ENCODE measurements at places on chromosomes 6 and 20.

DNA sequence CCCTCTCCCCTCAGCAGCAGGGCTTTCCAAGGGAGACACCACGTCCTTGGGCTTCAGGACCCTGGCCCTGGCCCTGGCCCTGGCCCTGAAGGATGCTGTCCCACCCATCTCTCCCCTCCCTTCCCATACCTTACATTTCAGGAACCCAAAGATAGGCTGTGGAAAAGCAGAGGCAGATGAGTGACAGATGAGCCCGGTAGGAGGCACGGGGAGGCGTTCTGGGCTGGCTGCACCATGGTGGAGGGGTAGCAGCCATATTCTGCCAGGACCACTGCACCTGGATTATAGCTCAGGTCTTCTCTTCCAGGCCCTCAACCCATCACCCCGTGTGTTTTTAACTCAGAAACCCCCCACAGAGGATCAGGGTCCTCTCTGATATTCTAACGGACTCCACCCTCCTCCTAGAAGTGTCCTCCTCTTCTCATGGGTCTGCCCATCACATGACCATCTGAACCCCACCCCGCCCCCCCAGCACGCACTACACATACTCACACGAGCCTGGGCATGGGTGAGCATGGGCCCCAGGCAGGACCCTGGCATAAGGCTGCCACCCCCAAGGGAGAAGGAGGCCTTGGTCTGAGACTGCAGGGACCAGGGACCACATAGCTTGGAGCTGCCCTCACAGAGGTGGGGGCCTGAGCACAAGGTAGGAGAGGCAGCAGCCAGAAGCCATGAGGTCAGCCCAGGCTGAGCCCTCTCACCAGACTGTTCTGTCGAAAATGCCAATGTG lies 220.8 kb upstream of the CDH4 start:
- DNase-seq: no peak

DNA sequence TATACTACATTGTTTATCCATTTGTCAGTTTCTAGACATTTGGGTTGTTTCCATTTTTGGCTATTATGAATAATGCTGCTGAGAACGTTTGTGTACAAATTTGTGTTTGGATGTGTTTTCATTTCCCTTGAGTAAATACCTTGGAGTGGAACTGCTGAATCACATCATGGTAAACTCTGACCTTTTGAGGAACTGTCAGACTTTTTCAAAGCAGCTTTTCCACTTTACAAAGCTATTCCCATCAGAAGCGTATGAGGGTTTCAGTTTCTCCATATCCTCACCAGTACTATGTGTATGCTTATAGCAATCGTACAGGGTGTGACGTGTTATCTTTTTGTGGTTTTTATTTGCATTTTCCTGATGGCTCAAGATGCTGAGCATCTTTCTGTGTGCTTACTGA lies 103.7 kb downstream of the MYO6 start:
- DNase-seq: peak; percentile 10

DNA sequence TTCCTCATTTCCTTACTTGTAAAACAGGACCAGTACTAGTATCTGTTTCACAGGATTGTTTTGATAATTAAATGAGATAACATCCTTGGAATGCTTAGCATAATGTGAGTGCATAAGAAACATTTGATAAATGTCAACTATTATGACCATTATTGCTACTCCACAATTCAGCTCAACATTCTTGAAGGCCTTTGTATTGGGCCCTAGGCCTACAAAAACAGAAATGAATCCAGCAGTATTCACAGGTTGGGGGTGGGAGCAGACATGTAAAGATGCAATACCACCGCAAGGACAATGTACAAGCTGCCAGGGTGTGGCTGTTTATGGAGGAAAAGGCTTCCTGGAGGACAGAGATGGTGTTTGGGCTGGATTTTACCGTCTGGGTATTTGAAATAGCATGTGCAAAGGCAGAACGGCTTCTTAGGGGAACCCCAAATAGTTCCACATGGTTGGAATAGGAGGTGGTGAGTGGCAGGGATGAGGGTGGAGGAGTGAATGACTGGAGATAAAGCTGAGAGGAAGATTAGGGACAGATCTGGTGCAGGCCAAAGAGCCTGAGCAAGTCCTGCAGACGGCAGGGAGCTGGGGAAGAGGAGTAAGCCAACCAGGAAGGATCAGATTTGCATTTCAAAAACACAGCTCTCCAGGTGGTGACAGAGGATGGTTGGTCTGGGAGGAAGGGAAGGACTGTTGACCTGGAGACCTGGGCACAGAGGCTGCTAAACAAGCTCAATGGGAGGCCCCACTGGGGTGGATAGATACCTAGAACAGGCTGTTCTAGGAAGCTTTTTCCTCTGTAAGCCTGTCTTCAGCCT lies 57.0 kb upstream of the EPB41L1 start:
- DNase-seq: peak; percentile 65

DNA sequence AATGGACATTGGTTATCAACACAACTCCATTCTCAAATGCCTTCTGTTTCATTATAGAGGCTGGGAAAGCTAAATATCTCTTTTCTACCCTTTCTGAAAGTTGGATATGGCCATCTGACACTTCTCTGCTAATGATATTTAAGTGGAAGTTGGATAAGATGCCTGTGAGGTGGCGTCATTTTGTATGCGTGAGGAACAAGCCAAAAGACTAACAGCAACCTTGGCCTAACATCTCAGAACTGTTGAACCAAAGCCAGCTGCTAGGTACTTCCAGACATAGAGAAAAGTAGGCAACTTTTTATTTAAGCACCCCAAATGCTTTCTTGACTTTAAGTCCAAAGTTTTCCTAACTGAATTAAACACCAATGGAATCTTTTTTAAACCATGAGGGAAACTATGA lies 708.4 kb downstream of the CD109 start:
- DNase-seq: no peak

DNA sequence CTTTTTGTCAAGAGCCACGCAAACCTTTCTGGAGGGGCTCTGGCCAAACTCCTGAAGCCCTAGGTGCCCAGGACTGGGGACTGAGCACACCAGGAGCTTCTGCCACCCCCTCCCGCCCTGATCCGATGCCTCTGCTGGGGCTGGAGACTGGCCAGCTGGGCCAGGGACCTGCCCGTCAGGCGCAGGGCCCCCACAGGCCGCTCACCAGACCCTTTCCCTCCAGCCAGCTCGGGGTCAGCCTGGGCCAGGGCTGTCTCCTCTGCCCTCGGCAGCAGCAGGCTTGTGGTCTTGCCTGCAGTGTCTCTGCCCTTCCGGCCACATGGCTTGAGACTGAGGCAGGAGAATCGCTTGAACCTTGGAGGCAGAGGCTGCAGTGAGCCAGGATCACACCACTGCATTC lies 14.6 kb downstream of the RTEL1 start:
- no peak for DNase-seq

- DNase-seq: no peak
Measured at GRCh38 chr6:77543601-77544000, 80.3 kb upstream of the HTR1B start.

GRCh38 chr6:155301867-155302266 lies 12.4 kb downstream of the TFB1M start:
- peak; percentile 64 for DNase-seq

GRCh38 chr6:74834967-74835366 lies 370.9 kb downstream of the COL12A1 start:
- peak; percentile 74 for DNase-seq

GRCh38 chr6:133501675-133502270 lies 260.6 kb downstream of the EYA4 start:
- DNase-seq: peak; percentile 36

- DNase-seq: no peak
Measured at GRCh38 chr6:160106701-160107100, 14.9 kb upstream of the SLC22A1 start.

GRCh38 chr6:11975353-11975977 lies 36.6 kb upstream of the HIVEP1 start:
- DNase-seq: no peak

DNA sequence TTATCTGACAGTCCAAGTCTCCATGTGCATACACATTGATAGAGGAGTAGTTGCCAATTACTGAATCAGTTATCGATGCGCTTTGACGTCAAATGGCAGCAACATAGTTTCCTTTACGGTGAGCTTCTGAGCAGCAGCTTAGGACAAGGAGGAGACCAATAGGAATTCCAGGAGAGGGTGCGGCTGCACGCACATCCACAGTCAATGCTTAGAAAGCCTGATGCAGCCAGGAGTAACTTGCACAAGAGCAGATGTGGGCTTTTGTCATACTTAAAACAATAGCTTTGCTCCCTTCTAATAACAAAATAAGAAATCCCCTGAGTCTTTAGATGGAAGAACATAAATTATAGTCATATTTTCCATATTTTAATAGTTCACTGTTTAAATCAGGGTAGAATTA lies 442.1 kb downstream of the BCKDHB start:
- peak; percentile 96 for DNase-seq

- DNase-seq: no peak
Measured at GRCh38 chr6:69232496-69232895, 564.3 kb downstream of the LMBRD1 start.

DNA sequence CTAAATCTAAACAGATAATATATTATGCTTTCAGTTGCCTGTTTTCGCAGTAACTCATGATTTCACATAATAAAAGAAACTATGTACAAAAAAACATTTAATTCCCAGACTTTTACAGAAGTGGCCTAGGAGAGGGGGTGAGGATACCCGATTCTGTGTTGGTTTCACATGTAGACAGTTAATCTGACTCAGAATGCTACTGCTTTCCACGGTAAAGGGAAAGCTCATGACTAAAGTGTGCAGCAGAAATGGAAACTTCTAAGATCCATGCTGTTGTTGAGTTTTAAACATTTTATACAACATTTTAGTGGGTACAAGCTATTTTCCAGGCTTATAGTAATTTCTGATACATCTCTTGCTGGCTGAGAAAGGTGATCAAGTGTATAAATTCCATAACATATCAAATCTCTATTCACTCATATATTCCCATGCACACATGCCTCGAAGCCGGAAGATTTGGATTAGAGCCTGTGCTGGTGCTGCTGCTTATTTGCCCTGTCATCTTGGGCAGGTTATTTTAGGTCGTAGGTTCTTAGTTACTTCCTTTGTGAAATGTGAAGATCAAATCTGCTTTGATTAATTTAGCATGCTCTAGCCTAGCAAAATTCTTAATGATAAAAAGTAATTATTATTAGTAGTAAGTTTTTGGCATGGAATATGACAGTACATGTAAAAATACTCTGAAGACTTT lies 896.7 kb upstream of the MAP3K7 start:
- DNase-seq: no peak

- DNase-seq: no peak
Measured at GRCh38 chr20:31260326-31260932, 3.0 kb downstream of the DEFB115 start.

DNA sequence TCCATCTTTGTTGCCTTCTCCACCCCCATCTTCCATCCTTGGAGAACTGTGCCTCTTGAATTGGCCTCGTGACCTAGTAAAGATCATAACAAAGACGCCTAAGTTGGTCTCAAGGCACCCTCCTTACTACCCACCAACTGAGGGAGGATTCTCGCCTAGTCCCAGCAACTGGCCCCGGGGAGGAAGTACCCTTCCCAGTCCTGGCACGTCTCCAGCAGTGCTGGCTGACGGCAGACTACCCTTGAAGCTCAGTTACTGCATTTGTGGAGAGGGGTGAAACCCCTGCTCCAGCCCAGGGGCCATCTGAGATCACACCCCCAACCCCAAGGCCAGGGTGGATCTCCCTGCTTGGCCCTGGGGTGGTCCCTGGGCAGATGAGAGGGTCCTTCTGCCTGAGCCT lies 2.1 kb upstream of the OSBPL2 start:
- no peak for DNase-seq

DNA sequence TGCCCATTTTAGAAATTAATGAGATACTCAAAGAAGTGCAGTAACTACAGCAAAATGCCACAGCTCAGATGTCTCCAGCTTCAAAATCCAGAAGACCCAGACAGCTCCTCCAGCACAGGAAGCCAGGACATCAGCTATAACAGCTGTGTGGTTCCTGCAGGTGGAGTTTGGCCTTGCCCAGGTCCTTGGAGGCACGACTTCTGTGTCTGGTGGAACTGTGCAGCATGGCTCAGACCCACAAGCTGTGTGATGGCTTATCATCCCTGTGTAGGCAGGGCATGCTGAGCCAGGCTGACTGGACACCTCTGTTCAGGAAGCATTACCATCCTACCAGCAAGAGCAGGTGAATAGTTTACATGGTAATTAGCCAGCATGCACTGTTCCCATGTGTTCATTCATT lies 26.5 kb upstream of the CD93 start:
- no peak for DNase-seq

- DNase-seq: no peak
Measured at GRCh38 chr6:48916607-48917006, 546.4 kb downstream of the MMUT start.

GRCh38 chr6:85592033-85592432 lies 1.6 kb downstream of the SNX14 start:
- DNase-seq: no peak

GRCh38 chr6:55874316-55874715 lies 1.1 kb downstream of the BMP5 start:
- DNase-seq: no peak

DNA sequence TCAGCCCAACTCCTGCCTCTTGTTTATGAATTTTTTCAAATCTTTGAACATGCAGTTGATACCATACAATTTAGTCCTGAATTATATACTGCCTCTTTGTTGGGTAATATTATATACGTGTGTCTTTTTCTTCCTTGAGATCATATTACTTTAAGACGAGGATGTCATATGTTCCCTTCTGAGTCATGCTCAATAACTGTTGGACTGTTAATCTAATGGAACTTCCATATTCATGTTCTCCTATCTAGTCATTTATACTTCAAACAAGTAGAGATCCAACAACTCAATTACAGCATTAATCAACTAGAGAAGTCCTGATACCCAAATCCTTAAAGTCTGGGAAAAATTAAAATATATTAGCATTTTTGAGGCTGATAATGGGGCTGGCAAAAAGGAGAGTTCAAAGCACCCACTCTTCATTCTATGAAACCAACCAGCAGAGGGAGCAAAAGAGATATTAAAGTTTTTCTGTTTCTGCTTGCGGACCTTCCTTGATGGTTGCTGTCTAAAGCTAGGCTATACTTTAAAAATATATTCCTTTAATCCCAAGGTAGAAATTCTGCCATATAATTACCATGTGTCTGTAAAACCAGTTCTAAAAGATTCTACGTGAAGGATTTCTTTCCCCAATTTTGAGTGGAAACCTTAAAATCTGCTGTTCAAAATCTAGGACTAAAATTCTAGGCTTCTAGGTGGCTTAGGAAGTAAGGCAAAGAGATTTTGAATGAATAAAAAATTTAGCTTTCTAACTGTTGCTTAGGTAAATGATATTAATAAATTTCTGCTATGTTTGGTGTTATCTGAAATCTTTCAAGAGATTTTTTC lies 498.9 kb downstream of the BCKDHB start:
- DNase-seq: peak; percentile 8

DNA sequence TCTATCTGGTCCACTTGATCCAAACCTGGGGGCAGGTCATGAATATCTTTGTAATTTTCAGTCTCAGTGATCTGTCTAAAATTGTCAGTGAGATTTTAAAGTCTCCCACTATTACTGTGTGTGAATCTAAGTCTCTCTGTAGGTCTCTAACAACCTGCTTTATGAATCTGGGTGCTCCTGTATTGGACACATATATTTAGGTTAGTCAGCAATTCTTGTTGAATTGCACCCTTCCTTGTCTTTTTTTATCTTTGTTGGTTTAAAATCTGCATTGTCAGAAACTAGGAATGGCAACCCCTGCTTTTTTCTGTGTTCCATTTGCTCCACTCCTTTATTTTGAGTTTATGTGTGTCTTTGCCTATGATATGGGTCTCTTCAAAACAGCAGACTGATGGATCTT lies 140.7 kb downstream of the ASCC3 start:
- DNase-seq: no peak

- DNase-seq: peak; percentile 90
Measured at GRCh38 chr6:133099573-133099972, 141.6 kb upstream of the EYA4 start.
